ENCODE measurements at places on chromosomes 13 and 19.

- DNase-seq: peak; percentile 19
Measured at GRCh38 chr13:40345149-40345514, 321.3 kb downstream of the FOXO1 start.

DNA sequence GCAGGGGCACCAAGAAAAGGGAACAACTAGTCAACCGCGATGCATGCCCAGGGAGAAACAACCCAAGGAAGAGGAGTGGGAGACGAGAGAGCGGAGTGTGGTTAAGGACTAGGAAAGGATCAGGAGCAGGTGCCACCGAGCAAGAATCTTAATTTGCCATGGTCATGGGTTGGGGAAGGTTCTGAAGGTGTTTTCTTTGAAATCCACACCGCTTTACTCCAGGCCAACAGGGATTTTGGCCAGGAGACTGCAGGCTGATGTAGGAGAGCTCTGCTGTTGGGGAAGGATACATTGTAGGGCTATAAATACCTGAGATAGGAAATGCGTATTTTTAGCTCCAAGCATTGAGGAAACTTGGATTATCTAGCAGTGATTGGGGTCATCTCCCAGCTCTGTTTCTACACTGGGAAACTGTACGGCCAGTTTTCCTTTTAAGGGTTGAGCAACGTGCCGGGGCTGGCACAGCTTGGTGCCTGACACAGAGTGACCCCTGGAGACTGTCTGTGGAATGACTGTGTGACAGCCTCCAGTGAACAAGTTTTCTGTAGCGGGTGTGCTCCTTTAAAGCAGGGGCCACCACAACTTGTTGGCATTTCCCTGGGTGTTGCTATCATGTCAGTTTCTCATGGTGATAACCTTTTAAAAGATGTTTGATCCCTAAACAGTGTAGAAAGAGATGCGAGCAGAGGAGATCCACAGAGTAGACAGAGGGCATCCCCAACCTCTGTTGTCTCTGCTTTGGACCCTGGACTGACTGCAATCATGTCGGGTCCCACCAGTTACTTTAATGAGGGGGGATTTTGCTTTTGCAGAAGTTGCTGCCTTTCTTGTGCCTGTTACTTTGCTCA lies 34.3 kb downstream of the ZNF536 start:
- peak; percentile 54 for DNase-seq

GRCh38 chr13:98843482-98843877 lies 91.0 kb upstream of the SLC15A1 start:
- no peak for DNase-seq

DNA sequence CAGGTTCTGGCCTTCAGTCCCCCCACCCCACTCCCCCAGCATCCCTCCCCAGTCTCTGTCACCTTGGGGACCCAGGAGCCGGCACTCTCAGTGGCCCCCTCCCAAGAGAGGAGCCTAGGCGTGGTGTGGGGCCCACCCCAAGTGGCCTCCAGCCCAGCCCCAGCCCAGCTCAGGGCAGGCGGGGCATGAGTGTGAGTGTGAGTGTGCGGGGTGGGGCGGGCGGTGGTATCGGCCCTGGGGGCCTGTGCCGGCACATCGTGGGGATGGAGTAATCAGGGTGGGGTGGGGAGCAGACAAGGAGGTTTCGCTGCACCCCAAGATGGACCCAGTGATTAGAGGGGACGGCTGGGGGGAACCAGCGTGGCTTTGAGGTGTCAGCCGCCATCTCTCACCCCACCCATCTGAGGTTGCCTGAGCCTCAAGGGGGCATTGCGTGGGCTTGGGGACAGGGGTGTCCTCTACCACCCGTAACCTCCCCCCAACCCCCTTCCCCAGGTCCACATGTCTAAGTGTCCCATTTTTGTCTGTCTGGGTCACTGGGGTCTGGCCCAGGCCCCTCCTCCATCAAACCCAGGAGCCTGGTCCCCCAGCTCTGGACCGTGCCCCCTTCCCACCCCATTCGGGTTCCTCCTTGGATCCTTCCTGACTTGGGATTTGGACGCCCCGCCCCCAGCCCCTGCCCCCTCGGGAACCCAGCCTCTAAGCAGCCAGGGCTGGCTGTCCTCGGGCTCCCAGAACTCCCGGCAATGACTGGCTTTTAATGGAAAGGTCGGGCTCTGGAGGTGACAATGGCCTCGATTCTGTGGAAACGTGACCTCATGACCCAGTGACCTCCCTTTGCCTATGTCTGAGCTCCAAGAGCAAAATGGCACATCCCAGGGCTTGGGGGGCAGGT lies 6.9 kb upstream of the SULT2B1 start:
- no peak for DNase-seq

DNA sequence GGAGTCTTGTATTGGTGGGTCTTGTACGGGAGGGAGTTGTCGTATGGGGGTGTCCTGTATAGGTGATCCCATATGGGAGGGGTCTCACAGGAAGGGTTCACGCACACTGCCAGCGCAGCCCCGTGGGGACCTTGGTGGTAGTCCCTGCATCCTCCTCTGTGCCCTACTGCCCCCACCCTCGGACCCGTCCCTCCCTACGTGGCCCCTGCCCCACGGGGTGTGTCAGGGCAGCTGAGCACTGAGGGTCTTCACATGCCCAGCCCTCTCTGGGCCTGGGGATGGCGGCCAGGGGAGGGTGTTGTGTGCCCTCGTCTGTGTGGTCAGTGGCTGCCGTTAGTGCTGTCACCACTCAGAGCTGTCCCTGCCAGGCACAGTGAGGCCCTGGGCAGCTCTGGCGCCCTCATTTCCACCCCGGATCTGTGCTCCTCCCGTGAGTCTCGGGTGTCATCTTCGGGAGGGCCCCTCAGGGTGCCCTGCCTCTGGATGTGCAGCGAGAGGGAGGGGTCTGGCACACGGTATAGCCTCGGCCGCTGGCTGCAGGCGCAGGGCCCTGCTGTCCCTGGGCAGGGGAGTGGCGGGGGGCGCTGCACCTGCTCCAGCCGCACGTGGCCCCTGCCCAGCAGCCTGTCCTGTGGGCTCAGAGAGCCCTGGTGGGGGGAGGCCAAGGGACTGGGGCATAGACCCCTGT lies 16.0 kb upstream of the GNA15 start:
- DNase-seq: no peak

DNA sequence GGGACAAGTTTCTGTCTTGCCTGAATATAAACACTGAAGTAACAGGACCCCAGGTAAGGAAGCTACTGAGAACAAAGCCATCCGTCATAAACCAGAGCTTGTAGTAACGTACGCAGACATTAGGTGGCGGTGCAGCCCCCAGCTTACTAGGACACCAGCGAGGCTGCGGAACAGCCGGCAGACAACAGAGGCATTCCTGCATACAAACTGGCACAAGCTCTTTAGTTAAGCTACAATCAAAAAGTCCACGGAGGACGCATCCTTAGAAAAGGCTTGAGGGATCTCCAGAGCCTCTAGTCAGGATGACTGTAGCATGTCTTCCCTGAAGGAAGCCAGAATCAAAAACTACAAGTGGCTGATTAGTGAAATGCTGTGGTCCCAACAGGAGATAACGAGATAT lies 26.2 kb downstream of the ZNF160 start:
- peak; percentile 75 for DNase-seq

Measured in ecto neural progenitor cell (in vitro differentiated cells).